ENCODE measurements at places on chromosomes 1 and 21.

DNA sequence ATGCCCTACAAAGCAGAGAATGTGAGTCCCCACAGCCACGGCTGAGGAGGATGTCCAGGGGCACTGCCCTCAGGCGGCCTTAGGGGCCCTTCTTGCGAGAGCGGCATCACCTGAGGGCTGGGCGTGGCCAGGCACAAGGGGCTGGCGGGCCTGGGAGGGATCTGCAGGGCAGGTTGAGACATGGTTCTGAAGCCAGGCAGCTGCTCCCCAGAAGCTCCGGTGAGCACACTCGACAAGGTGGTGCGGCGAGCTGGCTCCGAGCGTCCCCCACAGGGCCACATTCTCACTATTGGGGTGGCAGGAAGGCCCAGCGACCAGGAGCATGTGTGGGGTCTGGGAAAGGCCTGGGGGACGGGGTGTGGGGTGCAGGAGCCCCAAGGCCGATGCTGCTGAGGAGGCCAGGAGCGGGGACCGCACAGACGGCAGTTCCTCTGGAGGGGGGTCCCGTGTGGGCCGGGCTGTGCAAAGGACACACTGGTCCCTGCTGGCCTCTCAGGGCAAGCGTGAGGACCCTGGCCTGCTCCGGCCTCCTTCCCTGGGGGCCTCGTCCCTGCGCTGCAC is 47.2 kb downstream of the MORN1 start:
- DNase-seq, result no peak

DNA sequence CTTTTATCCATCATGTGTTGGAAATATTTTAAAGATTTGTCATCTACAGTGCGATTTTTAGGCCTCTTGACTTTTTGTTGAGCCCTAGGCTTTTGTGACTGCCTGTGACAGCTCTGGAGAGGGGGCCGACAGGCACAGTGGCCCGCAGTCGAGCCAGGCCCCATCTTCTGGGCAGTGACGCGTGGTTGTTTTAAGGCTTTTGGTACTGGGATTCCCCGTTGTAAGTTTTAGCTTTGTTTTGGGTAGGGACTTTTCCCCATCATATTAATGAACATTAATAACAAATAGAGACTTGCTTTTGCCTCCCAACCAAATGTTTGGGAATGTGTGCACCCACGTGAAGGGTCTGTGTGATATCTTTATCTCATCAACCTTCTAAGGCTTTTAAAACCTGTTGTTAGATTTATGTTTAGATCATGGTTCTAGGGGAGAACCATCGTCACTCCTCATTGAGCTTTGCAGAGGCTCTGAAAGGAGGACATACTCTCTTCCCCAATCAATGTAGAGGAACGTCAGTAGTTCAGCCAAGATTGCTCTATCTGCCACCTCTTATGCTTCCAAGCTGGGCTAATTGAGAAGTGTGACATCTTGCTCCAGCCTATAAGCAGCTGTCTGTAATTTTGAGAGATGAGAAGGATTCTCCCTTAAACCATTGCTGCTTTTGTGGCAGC is 34.6 kb downstream of the MAPKAPK2 start:
- DNase-seq, result no peak

GRCh38 chr1:31568895-31569595 is 7.3 kb upstream of the TINAGL1 start:
- no peak for DNase-seq

DNA sequence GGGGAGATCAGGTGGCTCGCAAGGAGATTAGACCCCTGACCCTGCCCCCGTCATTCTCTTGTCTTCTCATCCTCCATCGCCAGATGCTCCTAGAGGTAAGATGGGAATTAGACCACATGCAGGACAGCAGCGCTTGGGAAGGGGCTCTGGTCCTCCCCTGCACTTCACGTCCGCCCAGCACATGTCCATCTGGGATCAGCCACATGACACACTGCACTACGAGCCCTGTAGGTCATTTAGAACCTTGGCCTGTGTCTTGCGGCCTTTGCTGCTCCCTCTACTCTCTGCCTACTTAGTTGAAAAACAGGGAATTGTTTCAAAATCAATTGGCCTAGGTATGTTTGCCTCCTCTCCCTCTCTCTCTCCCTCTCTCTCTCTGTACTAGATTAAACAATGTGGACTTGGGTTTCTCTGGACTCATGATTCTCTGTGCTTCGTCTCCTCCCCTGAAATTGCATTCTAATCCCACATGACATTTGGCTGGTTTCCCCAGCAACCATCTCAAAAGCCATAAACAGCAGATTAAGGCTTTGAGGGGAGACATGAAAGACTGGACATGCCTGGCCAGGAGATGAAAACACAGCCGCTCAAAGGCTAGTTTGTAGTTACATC is 3.8 kb upstream of the NCMAP start:
- DNase-seq, result no peak

DNA sequence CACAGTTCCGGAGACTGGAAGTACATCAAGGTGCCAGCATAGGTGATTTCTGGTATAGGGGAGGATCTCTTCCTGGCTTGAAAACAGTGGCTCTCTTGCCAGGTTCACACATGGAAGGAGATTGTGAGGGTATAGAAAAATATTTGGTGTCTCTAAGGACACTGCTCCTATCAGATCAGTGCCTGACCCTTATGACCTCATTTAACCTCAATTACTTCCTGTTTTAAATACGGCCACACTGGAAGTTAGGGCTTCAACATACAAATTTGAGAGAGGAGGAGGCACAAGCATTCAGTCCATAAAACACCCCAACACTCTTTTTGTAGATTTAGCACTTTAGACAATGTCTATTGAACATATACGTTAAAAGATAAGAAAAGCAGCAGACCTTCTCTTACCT is 37.0 kb downstream of the COL6A1 start:
- no peak for DNase-seq

DNA sequence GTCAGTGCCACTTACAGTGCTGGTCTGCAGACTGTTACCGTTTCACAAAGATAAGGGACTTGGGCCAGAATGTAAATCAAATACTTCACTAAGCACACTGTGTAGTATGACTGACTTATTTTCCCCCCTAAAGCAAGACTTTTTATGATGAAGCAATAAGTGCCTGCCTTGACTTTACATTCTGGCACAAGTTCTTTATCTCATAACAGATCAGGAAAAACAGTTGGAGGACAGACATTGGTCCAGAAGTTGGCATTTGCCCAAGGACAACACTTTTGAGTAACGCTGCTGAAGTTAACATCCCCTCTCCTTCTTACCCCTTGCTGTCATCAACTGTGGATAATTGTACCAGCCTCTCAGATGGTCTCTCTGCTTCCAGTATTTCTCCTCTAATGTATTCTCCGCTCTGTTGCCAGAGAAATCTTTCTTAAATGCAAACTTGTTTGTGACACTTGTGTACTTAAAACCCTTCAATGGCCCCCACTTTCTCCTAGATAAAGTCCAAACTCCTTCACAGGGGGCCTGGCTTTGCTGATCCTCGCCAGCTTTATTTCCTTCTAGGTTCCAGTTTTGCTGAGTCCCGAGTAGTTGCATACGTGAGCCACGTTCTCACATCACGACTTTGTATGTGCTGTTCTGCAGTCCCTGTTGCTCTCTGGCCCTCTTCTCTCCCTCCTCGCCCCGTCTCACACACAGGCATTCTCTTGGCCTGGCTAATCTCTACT is 45.7 kb downstream of the S1PR1 start:
- no peak for DNase-seq

Data from amniotic stem cell (primary cell).